CD4-positive, CD25-positive, alpha-beta regulatory T cell (primary cell): ENCODE measurements at places on chromosomes 12 and 14. TPM values are rescaled to one million over a fixed set of nuclear protein-coding genes. Genes with fewer than 3 reads are reported as not detected.
A peak's percentile ranks its signal among the peaks of the same experiment; 100 is the strongest.

IGF1 gene
- not detected for polyA plus RNA-seq

SLC35E3 gene
- polyA plus RNA-seq: 15.9 TPM

NPAS3 gene
- polyA plus RNA-seq: not detected

RAPGEF3 gene
- polyA plus RNA-seq: 0.10 TPM

GRCh38 chr14:72104011-72104613 is 171.9 kb downstream of the RGS6 start:
- DNase-seq: no peak

- no peak for DNase-seq
Observed at GRCh38 chr12:39867631-39868327, 238.1 kb downstream of the SLC2A13 start.

GRCh38 chr12:107607464-107608392 is 77.9 kb upstream of the PWP1 start:
- DNase-seq: peak; percentile 77

DNA sequence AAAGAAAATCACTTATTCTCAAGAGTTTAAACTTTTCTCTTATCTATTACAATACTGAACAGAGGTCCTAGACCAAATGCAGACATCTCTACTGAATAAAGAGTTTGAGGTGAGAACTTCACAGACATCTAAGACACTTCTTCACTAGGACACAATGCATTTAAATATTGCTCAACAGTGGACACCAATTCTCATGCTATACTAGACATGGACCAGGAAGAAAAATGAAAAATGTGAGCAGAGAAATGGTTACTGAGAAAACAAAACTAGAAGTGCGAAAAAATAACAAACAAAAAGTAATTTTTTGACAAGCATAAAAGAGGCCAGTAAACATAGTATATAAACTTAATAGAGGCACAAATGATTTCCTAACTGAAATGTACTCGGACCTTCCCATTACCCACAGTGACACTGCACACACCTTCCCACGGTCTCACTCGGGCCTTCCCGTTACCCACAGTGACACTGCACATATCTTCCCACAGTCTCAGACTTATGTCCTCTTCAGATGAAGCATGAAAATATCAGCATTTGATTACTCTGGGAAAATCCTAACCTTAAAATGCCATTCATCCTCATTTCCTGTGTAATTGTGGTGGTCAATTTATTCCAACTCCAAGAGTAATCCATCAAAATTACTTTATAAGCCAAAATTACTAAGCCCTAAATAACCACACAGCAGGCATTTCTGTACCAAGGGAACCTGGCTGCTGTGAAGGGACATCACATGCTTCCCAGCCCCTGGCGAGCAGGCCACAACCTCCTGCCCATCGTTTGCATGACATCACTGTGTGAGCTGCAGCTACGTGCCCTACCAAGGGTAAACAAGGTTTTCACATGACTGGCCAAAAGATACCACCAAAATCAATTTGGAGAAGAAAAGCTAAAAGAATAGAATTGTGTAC is 6.4 kb downstream of the SLC15A4 start:
- DNase-seq: no peak
